DND-41 (cell line): ENCODE measurements at places on chromosomes 7 and 10.

GRCh38 chr7:124992851-124993562, 63.4 kb upstream of the POT1 start:
- no peak for DNase-seq

GRCh38 chr10:688312-689120, 952 bp downstream of the DIP2C start:
- no peak for DNase-seq

DNA sequence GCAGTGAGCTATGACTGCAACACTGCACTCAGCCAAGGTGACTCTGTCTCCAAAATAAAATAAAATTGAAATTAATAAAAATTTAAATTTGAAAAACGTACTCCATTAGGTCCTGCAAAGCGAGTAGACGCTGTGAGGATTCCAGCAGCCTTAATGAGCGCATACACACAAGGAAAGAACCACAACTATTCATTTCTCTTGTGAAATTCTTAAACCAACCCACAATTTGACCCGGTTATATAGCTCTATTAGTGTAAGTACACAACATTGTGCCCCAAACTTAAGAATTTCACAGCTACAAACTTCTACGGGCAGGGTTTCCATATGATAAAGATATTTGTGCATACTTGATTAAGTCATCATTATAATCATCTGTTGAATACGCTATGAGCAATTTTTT, 84.4 kb downstream of the PARD3 start:
- no peak for DNase-seq

- DNase-seq = no peak
Measured at GRCh38 chr7:132878204-132878919, 203.5 kb downstream of the CHCHD3 start.

DNA sequence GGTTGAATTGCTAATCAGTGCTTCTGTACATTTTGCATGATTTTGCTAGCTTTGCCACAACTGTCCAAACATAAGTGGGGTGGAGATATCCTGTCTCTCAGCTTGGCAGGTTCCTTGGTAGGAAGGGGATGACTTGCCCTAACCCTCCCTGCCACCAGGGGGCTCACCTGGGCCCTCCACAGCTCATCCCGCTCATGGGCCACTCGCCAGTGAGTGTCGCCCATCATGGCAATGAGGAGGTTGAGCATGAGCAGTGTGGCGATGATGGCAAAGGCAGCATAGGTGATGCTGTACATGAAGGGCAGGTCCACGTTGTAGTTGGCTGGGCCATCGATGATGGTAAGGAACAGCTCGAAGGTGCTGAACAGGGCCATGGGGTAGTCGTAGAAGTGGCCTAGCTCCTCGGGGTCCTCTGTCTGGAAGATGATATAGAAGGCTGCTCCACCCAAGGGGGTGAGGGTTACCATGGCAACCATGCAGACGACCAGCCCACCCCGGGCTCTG, 12.2 kb downstream of the TRPV6 start:
- peak; percentile 54 for DNase-seq
